ENCODE measurements at places on chromosomes 7 and 10.
A peak's percentile ranks its signal among the peaks of the same experiment; 100 is the strongest.

DNA sequence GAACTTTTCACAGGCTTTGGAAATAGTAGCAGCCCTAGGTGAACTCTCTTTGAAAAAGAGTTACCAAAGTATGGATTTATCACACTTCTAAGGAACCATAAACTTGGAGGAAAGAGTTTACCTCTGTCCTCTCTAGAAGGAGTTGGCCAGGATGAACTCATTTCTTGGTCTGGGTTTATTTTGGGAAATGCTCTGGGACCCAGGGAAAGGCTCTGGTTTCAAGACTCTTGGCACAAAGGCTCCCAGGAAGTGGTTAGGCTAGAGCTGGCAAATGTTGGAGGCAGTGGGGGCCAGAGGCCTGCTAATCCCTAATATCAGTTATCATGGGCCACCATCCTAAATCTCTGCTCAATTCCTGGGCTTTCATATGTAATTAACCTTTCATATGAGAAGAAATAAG, 36.3 kb upstream of the CDK6 start:
- DNase-seq, result no peak

- DNase-seq, result peak; percentile 67
These were observed 623 bp downstream of the TYSND1 start for GRCh38 chr10:70145666-70146488.

GRCh38 chr10:16741540-16741939, 75.7 kb downstream of the RSU1 start:
- no peak for DNase-seq

DNA sequence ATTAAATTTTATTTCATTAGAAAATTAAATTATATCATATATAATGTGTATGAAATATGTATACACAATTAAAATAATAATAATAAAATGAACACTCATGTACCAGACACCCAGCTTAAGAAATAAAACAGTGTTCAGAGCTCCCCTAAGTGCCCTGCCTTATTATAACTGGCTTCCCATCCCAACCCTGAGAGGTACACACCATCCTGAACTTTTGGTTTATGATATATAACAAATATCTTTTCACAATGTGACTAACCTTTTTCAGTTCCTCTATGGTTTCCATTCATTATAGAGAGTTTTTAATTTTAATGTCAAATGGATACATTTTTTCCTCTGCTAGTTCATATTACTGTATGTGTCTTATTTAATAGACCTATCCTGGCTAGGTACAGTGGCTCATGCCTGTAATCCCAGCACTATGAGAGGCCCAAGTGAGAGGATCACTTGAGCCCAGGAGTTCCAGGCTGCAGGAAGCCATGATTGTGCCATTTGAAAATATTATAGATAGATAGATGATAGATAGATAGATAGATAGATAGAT, 24.0 kb upstream of the STEAP2 start:
- DNase-seq, result no peak

GRCh38 chr7:25333296-25333928, 105.1 kb upstream of the NPVF start:
- no peak for DNase-seq

GRCh38 chr10:85650791-85651496, 715.7 kb downstream of the GRID1 start:
- no peak for DNase-seq

Data from PC-9 (cell line).